Activated T-helper 9 cell treated with anti-CD3 and anti-CD28 coated beads, Interleukin-2, amount 50 U/mL, for 16 hours (primary cell): ENCODE measurements at places on chromosomes 1 and 21.

GRCh38 chr1:107464827-107465226 lies 324.0 kb downstream of the NTNG1 start:
- no peak for DNase-seq

GRCh38 chr1:108893141-108893530 lies 16.4 kb downstream of the GPSM2 start:
- no peak for DNase-seq

- no peak for DNase-seq
Observed at GRCh38 chr1:58754683-58755467, 29.0 kb downstream of the JUN start.

GRCh38 chr1:95096218-95096841 lies 20.8 kb upstream of the TLCD4 start:
- no peak for DNase-seq

- no peak for DNase-seq
Observed at GRCh38 chr1:153711026-153711425, 16.8 kb upstream of the INTS3 start.

DNA sequence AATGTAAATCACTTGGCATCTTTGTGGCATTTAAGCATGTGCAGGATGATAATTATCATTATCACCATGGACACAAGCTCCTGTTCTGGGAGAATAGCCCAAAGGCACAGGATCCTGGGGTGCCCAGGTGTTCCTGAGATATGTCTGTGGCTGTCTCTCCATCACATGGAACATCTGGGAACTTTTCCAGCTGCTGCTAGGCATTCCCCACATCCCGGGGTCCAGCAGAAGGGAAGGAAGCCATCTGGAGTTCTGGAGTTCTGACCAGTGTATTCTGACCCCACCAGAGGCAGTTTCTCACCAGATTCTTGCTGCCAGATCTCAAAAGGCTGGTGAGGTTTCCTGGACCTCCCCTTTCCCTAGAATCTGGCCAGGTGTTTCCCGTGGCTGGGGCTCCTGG lies 259.7 kb upstream of the VAMP3 start:
- DNase-seq: no peak

DNA sequence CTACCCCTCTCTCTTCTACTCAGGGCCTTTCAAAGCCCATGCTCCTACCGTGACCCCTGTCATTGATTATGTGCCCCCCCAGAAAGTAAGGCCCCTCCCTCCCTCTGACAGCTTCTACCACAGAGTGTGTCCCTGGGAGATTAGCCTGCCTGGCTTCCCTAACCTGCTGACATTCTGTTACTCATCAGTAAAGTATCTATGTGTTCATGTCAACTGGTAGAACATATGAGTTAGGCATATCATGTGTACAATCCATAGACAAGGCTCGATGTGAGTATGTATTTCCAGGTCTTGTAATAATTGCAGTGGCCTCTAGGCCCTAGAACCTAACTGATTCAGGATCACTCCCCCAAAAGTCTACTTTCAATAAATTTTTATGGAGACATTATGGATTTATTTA lies 120.0 kb downstream of the GIPC2 start:
- no peak for DNase-seq

- DNase-seq: peak; percentile 13
Observed at GRCh38 chr1:41673806-41674205, 189.3 kb upstream of the EDN2 start.
